ENCODE measurements at places on chromosomes 11 and 22.

DNA sequence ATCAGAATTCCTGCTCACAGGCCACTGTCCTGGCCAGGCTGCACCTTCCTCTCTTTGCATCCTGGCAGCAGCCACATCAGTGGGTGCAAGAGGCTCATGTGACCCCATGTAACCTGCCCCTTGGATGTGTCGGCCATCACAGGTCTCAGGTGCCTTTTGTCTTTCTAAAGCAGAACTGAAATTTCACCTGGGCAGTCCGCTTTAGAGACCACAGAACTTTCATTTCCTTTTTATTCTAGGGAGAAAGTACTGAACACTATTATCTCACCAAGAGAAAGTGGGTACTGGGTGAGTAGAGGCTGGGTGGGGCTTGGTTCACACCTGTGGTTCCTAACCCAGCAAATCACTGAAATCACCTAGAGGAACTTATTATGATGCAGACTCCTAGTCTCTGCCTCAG is 51.7 kb upstream of the NUP160 start:
- no peak for DNase-seq

DNA sequence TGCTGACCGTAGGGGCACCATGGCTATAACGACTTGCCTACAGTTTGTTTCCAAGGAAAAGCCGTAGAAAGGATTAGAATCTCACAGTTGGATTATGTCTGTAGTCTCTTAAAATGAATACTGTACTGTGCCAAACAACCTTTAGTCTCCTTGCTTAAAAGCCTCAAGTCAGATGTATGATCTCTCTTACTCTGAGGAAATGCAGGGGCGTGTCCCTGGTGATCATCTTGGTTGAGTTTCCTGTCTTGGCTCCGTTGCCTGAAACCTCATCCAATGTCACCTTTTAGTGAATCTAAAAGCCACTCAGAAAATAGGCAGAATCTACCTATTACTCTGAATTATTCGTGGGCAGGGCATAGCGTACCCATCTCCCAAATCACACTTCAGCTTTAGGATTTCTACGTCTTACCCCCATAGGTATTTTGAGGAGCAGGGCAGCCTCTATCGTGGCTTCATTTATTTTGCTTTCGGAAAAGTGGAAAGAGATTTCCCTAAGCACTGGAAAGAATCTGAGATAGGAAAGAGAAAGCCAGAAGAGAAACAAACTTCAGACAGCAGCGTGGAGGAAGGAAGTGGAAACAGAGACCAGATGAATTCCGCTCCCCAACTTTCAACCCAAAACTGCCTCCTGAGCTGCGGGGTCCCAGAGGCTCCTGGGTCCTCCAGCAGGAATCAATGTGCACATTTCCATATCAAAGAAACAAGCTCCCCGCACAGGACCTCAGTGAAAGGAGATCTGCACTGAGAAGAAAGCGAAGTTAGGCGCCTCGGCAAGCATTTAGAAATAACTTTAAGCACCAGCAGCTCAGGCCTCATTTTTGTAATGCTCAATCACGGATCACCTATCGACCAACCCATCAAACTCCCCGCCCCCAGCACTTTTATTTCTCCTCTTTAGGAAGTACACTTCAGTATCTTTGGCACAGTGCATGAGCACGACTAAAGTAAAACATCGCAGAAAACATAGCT is 245.8 kb downstream of the ETS1 start:
- peak; percentile 84 for DNase-seq

DNA sequence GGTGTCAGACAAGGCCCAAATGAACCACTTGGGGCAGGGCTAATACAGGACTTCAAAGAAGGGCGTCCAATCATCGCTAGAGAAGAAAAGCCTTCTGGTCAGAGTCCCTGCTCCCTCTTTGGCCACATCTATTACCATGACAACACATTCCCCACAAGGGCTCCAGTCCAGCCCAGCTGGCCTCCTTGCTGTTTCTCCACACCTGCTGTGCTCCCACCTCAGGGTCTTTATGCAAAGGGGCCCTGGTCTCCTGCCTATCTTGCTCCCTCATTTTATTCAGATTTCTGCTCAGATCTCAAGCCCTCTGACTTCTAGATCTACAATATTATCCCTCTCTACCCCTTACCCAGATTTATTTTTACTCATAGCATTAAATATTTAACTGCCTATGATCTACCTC is 58.0 kb upstream of the KIRREL3 start:
- no peak for DNase-seq

DNA sequence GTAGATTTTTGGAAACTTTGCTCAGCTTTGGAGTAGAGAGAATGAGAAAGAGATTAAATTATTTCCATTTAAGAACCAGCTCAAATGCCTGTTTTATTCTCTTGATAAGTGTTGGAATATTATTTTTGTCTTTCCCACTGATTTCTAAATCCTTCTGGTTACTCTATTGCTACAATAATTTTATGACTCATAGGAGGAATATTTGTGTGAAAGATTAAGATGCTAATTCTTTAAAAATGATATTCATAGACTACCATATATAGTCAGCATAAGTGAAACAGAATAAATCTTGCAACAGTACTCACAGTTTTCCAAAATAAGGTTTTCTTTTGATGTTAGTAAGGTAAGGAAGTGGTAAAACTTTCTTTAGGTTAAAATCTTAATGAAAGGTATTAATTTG is 60.9 kb downstream of the YAP1 start:
- no peak for DNase-seq

DNA sequence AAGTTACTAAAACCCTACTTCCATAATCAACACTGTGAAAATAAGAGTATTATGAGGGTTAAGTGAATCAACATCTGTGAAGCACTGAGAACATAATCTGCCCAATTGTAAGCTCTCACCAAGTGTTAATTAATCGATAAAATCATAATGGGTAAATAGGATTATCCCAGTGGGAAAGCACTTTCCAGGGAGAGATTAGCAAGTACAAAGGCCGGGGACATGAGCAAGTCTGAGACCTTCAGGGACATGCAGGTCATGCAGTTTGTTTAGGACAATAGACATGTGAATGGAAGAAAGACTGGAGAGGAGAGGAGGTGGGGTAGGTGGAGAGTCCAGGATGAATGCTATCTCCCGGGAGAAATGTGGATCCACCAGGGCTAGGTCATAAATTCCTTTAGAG is 57.8 kb upstream of the FIBIN start:
- no peak for DNase-seq

GRCh38 chr11:118634431-118635236 is 27.2 kb downstream of the PHLDB1 start:
- DNase-seq, result no peak

DNA sequence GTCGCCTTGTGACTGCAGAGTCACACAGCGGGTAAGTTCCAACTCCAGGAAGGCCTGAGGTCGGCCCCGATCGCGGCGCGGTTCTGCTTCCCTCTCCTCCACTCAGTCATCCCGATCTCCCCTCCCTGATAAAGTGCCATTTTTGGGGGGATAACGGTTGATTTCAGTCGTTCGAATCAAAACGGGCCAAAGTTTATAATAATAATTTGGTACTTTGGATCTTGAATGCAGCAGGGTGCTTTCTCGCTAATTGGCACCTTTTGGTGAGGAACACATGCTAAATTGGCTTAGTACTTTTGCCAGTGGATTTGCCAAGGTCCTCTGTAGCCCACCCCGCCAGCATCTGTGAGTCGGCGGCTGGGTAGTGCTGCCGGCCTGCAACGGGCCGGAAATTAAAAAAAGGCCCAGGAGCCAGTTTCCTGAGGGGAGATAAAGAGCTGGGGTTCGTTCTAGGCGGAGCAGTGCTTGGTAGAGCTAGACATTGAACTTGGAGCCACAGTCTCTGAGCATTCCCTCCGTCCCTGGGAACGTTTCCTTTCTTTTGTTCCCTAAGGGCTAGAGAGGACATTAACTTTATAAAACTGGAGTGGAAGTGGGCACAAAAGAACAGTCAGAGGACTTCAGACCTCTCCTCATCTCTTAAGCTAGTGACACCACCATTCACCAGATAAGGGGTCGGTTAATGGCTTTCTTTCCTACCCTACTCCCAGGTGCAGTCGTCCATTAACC is 997 bp downstream of the UBE2L3 start:
- peak; percentile 30 for DNase-seq

DNA sequence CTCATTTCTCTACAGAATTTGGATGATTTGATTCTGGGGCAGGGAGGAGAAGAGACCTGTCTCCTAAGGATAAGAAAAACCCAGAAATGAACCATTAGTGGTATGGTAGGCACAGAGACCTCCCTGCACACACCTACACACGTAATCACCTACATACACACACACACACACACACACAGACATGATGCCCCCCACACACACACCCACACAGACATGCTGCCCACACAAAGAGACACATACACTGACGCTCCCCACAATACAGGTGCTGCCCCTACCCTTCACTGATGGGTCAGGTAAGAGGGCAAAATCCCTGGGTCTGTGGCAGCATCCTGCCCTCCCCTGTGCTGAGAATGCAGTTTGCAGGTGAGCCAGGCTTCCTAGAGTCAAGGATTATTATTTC is 1.1 kb upstream of the SYT7 start:
- no peak for DNase-seq

DNA sequence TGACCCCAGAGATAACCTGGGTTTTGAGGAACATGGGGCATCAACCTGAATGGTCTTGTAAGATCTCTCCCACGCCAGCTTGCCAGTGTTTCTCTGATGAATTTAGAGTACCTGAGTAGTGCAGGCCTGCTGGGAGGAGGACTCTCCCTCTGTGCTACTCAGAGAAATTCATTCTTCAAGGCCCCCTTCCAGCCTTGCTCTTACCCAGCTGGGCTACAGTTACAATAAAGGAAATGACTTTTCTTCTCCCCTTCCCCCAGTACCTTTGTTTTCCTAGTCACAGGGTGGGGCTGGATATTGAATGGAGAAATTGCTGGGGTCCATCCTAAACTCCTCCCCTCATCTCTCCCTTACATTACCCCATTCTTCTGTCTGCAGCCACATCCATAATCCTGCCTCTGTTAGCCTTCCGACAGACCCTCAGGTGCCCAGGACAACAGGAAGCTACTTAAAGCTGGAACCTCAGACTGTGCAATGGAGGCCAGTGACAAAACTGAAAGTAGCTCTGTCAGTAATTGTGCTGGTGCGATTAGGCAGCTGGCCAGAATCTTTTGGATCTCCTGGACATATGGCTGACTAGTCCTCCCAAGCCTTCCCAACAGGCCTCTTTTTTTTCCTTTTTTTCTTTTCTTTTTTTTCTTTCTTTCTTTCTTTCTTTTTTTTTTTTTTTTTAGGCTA is 17.4 kb downstream of the LIMK2 start:
- DNase-seq, result peak; percentile 18

DNA sequence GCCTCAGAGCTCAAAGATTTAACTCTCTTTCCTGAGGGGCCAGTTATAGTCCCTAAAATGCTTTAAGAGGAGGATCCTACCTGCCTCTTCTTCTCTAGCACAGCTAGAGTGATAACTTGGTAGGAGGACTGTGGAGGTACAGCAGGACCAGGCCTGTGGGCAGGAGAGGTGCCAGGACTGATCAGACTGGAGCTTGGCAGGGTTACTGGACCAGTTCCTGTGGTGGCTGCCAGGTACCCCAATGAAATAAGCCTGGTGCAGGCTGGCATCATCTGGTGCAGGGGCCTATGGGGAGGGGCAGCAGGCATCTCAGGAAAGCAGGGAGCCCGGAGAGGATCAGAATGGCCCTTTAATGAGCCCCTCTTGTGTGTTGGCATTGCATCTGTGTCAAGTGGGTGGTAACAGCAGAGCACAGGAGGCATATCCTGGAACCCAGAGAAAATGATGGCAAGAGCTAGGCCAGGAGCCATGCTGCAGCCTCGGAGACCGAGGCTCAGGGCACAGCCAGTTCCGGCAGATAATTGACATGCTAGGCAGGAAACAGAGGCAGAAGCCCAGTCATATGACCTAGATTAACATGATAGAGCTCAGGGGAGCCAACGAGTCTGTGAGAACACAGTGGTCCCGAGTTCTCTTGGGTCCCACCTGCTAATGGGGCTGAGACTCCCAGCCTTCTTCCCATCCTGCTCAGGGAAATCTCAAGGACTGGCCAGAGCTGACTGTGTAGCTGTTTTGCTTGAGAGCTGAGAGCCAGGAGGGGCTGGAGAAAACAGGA is 187.5 kb upstream of the ZBED5 start:
- DNase-seq, result no peak

DNA sequence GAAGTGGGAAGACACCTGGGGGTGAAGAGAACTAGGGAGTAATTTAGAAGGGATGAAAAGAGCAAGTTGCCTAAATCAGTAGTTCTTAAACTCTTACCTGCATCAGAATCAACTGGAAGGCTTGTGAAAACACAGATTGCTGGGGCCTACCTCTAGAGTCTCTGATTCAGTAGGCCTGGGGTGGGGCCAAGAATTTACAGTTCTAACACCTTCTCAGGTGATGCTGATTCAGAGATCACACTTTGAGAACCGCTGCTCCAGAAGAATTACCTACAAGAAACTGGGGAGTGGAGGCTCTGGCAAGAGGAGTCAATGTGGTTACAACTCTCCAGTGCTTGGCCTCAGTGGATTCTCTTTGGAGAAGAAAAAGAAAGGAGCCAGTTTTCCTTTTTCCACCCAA is 128.7 kb downstream of the C11orf58 start:
- no peak for DNase-seq

GRCh38 chr22:50169774-50170341 is 673 bp upstream of the PANX2 start:
- peak; percentile 25 for DNase-seq

- DNase-seq, result no peak
Measured at GRCh38 chr11:44505581-44506054, 59.8 kb upstream of the CD82 start.

DNA sequence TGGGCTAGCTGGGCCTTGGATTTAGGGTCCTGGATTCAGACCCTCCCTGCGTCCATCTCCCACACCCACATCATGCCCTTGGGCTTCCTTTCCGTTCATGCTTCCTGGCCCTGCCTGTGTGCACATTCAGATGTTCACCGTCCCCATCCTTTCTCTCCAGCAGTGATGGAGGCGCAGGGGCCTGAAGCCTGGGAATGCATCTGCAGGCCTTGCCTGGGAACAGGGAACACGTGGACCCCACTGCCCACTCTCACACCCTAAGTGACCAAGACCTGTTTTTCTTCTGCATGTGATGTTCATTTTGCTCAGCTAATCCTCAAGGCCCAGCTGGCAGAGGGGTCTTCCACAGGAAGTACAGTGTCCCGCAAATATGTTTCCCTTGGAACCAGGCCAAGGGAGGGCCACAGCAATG is 91.6 kb upstream of the PARVA start:
- DNase-seq, result no peak

GRCh38 chr11:36870361-36870760 is 272.3 kb upstream of the RAG2 start:
- DNase-seq, result no peak

- DNase-seq, result no peak
Measured at GRCh38 chr11:75792127-75792731, 22.8 kb upstream of the UVRAG start.

DNA sequence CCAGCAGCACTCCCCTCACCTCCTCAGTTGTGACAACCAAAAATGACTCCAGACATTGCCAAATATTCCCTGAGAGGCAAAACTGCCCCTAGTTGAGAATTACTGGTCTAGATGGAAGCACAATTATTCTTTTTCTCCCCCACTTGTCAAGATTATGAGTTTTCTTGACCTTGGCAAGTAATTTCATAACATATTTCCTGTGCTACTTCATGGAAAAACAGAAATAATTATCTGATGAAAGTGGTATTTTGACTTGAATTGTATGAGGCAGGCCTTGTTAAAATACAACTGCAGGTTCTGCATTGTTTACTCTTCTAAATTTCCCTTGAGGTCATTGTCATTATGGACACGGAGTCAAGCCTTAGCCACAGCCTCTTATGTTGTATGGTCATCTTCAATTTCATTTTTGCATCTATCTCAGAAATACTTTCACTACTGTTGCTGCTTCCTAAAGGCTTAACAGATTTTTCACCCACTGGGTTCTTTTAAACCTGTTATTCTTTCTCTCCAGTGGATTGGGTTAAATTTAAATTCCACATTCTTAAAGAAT is 32.2 kb upstream of the LDLRAD3 start:
- DNase-seq, result no peak

- DNase-seq, result no peak
Measured at GRCh38 chr11:28636033-28636432, 527.8 kb downstream of the METTL15 start.

Measured in CD4-positive, alpha-beta T cell treated with Interleukin-10 for 1 hour (primary cell).